ENCODE measurements at places on chromosomes 5 and 9.

GRCh38 chr9:94645901-94646300, 6.6 kb upstream of the FBP1 start:
- DNase-seq: no peak

GRCh38 chr5:92544036-92544435, 1037.0 kb downstream of the NR2F1-AS1 start:
- DNase-seq: no peak

DNA sequence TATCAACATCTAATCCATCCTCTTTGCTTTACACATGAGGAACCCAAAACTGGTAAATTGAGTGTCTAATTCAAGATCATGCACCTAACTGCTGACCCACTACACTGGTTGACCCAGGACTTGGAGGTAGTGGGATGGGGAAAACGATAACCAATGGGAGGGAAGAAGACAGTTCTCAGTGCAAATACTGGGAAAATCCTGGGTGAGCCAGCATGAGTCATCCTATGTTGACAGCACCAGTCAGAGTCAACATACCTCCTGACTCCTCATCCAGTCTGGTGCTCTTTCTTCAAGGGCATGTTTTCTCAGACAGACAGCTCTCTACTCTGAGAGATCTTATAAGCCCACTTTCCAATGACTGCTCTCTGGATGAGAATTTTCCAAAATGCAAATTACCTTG, 232.8 kb upstream of the PTGER4 start:
- no peak for DNase-seq

- DNase-seq: no peak
These were observed 106.1 kb upstream of the OSMR start for GRCh38 chr5:38739705-38740045.

- no peak for DNase-seq
These were observed 2.6 kb upstream of the MSX2 start for GRCh38 chr5:174721530-174722432.

DNA sequence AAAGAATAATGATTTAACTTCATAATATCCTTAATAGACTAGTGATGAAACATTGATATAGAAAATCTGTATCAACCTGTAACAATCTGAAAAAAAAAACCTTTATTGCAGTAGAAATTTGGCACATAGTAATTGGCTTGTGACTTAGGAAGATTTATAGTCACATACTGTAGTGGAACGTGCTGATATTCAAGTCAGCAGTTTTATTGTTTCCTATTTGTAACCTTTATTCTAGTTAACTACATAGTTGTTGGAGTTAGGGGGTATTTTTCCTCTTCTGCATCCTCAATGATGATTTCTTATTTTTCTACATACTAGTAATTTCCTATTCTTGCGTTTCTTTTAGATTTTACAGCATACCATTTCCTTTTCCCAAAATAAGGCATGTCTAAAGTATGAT, 14.5 kb upstream of the LRRC70 start:
- DNase-seq: no peak

- DNase-seq: no peak
These were observed 184.8 kb upstream of the CD180 start for GRCh38 chr5:67381236-67381880.

DNA sequence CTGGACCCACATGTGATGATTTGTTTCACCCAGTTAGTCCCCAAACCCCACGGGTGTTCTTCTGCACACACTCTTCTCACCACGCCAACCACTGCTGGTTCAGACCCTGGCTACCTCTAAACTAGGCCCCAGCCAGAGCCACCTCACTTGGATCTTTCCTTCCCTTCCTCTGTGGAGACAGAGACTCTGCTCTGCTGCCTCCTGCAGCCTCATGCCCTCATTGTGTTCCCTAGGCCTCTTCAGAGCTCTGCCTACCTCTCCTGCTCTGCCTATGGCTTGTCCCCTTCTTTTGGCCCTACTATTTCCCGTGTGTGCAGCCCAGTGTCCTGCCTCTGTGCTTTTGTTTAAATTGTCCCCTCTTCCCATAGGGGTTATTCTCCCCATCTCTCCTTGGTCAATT, 79.7 kb downstream of the ARHGAP26 start:
- no peak for DNase-seq

- DNase-seq: no peak
These were observed 81.7 kb upstream of the SMC5 start for GRCh38 chr9:70177121-70177520.

DNA sequence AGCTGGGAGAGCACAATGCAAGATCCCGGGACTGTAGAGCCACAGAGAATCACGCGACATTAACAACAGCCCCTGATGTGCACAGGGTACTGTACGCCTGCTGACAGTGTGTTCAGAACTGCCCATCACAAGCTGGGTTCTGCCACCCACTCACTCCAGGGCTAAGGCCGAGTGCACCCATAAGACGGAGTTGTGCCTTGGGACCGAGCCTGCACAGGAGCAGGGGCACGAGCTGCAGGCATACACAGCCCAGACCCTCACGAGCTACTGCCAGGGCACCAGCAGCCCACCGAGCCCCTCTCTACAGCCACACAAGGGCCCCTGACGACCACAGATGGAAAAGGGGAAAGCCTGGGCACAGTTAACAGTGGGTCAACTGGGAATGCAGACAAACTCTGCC, 67.8 kb downstream of the CAMSAP1 start:
- no peak for DNase-seq

DNA sequence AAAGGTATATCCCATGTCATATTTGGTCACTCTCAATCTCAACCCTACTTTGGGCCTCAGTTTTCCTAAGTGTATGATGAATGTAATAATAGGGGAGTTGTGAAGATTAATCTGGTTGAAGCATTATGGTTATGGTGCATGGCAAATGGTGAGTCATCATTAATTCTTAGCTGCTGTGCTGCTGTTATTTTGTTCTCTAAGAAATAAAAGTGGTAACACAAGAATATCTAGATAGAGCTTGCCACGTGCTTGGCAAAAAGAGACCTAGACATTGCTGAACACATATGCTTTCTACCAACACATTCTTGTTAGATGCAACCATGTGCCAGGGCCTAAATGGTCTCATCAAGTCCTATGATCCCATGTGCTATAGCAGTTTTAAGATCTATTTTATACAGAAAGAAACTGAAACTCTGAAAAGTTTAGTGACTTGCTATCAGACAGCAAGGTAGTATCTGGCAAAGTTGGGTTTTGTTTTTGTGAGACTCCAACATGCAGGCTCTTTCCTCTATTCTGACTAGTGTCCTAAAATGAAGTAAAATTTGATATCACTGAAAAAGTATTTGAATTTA, 699.9 kb upstream of the MEF2C start:
- DNase-seq: no peak

DNA sequence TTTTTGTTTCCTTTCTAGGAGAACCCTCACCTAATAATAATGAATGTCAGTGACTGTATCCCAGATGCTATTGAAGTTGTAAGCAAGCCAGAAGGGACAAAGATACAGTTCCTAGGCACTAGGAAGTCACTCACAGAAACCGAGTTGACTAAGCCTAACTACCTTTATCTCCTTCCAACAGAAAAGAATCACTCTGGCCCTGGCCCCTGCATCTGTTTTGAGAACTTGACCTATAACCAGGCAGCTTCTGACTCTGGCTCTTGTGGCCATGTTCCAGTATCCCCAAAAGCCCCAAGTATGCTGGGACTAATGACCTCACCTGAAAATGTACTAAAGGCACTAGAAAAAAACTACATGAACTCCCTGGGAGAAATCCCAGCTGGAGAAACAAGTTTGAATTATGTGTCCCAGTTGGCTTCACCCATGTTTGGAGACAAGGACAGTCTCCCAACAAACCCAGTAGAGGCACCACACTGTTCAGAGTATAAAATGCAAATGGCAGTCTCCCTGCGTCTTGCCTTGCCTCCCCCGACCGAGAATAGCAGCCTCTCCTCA, 87.1 kb downstream of the OSMR start:
- DNase-seq: no peak

DNA sequence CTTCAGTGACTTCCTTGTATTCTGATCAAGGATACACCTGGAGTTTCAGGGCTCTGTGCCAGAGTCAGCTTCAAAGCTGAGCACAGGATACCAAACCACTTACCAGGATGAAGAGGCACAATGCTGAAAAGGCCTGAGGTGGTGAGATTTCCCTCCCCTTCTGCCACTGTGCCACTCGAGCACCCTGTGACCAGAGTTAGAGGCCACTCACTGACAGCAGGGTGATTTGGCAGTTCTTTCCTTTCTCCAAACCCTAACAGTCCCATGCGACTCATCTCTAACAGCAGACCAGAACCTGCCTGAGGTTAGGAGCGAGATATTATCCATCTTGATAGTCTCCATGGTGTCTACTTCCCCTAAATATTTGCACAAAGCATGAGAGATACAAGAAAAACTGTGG, 1.8 kb downstream of the PLGRKT start:
- DNase-seq: no peak

DNA sequence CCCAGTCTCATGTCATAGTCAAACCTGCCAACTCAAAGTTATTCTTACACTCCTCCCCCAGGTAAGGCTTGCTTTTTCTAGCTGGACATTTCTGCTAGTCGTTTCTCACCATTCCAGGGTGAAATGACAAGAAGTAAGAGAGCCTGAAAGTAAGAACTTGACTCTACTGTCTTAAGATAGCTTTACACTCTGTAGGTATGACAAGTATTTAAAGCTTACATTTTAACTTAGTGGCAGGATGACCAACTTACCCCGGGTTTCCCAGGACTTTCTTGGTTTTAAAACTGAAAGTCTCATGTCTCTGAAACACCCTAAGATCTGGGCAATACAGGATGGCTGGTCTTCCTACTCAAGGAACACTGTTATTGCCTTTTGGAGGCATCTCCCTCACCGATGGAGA, 67.5 kb upstream of the PIK3R1 start:
- no peak for DNase-seq

- DNase-seq: no peak
These were observed 60.7 kb downstream of the PARP8 start for GRCh38 chr5:50727149-50727496.

DNA sequence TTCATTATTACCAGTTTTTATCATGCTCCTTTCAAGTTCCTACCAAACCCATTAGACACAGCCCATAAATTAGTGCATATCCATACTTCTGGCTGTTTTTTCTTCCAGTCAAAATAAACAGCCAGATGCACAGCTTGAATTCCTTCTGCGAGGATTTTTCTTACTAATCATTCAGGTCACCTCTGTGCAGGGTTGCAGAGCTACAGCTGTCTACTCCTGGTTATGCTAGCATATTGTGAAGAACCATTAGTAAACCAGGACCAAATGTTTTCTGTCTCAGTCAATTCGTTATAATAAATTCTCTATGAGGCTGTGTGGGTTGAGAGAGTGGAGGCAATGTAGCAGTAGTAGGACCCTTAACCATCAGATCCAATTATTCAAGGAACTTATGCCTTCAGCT, 8.1 kb upstream of the MINAR2 start:
- DNase-seq: no peak

DNA sequence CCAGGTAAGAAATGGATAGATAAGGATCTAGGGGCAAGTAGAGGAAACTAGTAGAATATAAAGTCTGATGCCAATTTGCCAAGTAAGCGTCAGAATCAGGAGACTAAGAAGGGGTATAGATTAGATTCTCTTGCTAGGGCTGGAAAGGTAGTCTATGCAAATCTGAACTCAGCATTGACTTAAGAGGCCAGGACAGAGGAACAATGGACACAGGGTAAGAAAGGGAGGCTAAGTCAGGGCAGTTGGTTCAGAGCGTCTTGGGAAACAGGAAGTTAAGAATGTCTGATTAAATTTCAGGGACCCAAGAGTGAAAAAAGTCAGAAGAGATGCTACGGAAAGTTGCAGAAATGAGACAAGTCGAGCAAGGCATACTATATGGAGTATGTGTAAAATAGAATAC, 263.2 kb upstream of the HAPLN1 start:
- DNase-seq: no peak

DNA sequence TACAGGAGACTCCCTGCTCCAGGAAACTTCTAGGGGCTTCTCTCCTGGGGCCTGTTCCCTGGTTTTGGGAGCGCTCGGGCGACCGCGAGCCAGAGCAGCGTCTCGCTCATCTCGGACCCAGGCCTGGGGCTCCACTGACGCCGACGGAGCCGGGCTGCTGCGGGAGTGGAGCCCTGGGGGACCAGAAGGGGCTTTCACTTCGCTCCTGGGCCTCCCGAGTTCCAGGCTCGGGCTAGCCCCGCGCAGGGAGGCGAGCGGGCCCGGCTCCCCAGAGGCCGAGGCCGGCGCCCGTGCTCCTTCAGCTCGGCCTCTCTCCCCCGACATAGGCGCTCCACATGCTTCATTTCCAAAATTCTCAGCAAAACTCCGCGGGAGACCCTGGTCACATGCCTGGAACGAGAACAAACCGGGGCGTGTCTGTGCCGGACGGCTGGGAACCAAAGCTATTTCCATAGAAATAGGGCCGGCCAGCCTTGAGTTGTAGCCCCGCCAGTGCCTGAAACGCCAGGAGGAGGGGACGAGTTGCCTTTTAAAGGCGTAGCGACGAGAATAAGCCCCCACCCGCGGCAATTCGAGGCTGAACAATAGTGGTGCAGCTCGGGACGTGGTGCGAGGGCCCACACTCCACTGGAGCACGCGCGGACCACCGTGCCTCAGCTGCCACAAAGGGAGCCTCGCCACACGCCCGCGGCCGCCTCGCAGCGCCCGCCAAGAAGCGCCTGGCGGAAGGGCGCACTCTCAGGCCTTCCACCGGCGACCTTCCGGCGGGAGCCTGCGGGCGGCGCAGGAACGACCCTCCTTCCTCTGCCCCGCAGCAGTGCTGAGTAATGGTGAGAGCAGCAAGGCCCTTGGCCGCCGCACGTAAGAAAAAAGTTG, 1.1 kb upstream of the G3BP1 start:
- DNase-seq: peak; percentile 49

GRCh38 chr5:10198021-10198420, 51.7 kb downstream of the ATPSCKMT start:
- DNase-seq: no peak

DNA sequence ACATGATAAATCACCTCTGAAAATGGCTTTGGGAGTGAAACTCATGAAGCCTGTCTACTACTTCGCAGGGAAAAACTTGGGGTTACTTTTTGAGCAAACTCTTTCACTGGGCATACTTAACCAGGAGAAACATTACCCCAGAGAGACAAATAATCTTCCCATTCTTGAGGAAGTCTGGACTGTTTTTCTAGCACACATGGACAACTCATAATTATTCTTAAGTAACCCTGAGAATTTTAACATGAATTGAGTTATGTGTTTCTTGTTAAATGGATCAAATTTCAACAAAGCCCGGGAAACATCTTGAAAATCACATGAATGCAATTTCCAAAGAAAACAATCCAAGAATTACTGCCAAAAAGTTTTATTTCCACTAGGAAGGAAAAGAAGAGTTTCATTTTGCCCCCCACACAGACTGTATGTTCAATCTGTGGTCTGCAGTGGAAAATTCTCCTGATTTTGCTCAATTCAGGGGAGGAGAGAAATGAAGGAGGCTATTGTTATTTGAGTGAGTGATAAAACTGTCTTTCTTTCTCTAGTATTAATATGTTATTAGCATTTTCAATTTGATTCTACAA, 564.8 kb upstream of the CLINT1 start:
- DNase-seq: no peak
